CD4-positive, alpha-beta T cell treated with Interferon gamma for 1 hour (primary cell): ENCODE measurements at places on chromosomes 2 and 18.

- DNase-seq: no peak
These were observed 815 bp downstream of the CEBPZ start for GRCh38 chr2:37230581-37230980.

DNA sequence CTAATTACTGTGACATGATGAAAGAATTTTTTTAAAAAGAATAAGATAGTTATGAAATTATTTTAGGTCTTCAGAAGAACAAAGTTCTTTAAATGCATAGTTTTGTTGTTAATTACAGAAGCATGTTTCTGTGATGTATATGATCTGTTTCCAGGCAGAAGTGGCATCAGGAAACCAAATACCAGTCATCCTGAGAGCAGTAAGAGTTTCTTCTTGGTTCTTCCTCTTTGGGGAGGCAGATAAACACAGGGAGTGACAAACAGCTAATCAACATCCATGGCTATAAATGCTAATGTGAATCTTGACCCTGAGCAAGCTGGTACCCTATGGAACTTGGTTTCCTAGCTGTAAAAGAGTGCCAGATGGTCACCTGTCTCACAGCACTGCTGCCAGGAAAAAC, 29.2 kb downstream of the WIPF1 start:
- DNase-seq: no peak

DNA sequence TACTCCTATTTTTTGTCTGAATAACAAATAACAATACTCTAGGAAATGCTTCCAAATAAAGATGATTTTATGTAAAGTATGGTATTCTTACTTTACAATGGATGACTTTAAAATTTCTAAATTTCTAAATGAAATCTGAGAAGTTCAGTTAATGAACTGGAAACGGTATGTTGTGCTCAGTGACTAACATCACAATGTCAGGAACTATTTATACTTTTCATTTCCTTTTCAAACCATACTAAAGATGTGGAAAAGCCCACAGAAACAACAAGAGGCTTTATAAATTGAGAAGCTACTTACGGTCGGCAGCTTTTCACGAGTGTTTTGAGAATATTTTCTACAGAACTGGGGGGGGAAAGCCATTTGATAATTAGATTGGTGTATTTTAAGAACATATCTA, 31.1 kb downstream of the PSME4 start:
- DNase-seq: no peak

GRCh38 chr2:42045848-42046748, 1.7 kb upstream of the PKDCC start:
- no peak for DNase-seq

GRCh38 chr2:197097578-197098366, 171.3 kb upstream of the PGAP1 start:
- DNase-seq: no peak

- DNase-seq: no peak
These were observed 1637.3 kb upstream of the NXPH2 start for GRCh38 chr2:140417504-140417903.

- DNase-seq: no peak
These were observed 48.4 kb downstream of the NPPC start for GRCh38 chr2:231877533-231878456.

- no peak for DNase-seq
These were observed 6.2 kb upstream of the SATB2 start for GRCh38 chr2:199463708-199464605.

DNA sequence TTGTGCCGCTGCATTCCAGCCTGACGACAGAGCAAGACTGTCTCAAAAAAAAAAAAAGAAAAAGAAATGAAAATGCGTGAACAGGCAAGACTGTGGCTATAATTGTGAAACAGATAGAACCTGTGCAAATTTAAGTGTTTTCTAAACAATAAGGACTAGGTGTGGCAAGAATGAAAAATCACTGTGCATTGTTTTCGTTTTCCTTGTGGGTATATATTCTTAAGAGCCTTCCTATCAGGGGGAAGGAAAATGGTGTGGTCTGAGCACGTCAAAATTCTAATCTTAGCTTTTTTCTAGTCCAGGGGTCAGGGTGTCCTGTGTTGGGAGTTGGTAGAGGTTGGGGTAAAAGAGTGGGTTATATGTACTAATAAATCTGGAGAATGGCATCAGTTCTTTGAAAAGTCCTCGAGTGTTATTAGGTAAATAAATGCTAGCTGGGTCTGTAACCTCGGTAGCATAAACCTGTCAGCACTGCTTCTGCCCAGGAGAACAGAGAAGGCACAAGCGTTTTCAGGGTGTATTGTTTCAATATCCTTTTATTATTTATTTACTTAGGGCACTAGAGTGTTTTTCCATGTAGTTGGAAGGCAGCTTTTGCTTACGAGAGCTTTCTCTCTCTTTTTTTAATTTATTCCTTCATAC, 11.6 kb downstream of the ATP6V1C2 start:
- no peak for DNase-seq

DNA sequence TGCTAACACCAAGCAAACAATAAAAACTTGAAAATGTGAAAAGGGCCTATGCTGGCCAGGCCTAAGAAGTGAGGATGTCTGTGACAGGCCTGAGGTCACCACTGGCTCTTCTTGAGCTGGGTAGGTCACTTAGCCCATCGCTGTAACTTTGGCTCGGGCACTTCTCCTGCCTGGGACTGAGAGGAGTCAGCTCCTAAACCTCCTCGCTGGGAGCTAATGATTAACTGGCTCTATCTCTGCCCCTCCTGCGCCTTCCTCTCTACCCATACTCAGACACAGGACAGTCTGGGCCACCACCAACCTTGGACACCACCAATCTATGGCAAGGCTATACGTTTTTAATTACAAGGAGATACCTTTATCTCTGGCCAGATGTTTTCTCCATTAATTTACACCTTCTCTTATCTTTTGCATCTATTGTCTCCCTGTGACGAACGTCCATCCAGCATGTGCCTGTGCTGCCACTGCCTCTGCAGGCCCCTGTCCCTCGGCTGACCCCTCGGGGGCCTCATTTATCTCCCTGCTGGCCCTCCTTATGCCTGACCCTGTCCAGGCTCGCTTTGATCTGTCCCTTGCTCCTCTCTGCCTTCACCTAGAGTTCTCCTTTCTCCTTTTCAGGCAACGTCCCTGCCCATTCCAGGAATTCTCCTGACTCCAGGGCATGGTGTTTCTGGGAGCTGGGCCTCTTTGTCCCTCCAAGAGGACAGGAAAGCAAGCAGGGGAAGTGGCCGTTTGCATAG, 149.1 kb upstream of the GATA6 start:
- no peak for DNase-seq

DNA sequence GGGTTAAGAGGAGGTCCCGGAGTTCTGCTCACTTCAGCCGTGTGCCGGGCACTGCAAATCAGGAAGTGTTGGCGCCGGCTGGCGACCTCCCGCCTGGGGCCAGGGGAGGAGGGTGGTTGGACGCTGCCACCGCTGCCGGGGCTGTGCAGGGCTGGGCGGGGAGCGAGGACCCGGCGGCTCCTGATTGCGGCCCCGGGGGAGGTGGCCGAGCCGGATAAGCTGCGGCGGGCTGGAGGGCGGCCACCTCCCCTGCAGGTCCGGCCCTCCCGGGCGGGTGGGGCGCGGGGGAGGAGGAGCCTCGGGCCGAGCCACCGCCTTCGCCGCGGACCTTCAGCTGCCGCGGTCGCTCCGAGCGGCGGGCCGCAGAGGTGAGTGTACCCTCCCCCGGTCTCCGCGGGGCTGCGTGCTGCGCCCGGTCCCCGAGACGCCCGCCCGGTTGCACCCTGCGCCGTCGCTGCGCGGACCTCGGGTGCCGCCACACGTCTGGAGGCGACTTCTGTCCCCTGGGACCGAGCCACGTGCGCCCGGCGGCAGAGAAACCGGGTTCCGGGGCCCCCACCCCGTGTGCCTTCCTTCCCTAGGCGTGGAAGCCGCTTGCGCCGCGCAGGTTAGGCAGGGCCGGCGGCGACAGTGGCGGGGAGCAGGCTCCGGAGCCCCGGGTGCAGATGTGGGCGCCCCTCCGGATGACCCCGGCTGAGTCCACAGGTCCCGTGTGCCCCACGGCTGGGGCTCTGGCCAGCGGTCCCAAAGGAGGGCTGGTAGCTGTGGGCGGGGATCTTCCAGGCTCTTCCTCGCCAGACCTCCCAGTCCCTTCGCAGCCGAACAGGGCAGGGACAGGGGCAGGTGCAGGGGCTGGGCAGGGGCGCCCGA, at the start of gene STEAP3:
Gene STEAP3 (plus strand): TSS at position 314 of the 870 bp plus-strand sequence. CDS start 7,179 bp downstream, outside the sequence.
- peak; percentile 32 for DNase-seq

GRCh38 chr2:11842336-11842735, 95.9 kb downstream of the LPIN1 start:
- no peak for DNase-seq

GRCh38 chr2:173647681-173648311, 293.1 kb downstream of the CDCA7 start:
- DNase-seq: no peak

- DNase-seq: no peak
These were observed 135.4 kb downstream of the ABCA12 start for GRCh38 chr2:215003001-215003400.

DNA sequence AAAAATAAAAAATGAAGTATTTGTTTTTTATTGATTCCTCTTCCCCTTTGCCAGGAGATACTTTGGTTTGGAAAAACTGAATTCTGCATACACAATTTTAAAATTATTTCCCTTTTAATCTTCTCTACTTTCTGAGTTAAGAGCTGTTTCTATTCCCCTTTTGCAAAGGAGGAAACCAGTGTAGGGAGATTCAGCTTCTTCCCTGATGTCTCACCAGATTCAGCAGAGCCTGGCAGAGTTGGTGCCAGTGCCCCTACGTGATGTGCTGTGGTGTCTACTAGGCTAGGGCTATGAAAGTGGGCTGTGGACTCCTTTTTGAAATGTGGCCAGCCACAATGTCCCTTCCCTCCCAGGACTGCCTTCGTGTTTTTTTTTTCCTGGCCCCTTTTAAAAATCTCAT, 2.4 kb downstream of the RPE start:
- DNase-seq: no peak

GRCh38 chr2:85887566-85888019, 1.2 kb downstream of the ST3GAL5 start:
- DNase-seq: peak; percentile 58

DNA sequence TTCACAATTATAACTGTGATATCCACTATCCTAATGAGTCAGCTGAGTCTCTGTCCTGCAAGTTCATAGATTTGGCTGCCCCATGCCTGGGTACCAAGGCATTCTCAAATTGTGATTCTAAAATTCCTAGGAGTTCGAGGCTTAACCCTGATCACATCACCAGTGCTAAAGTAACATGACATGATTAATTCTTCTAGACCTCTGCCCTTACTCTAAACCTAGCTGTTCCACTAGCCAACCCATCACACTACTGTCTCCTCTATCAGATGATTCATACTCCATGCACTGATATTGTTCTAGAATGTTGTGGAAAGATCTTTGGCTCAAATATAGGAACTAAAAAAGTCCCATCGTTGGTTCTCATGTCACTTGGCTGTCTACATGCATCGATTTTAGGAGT, 487.6 kb downstream of the PIK3C3 start:
- DNase-seq: no peak

- no peak for DNase-seq
These were observed 28.6 kb downstream of the CROCC2 start for GRCh38 chr2:240934701-240935102.

DNA sequence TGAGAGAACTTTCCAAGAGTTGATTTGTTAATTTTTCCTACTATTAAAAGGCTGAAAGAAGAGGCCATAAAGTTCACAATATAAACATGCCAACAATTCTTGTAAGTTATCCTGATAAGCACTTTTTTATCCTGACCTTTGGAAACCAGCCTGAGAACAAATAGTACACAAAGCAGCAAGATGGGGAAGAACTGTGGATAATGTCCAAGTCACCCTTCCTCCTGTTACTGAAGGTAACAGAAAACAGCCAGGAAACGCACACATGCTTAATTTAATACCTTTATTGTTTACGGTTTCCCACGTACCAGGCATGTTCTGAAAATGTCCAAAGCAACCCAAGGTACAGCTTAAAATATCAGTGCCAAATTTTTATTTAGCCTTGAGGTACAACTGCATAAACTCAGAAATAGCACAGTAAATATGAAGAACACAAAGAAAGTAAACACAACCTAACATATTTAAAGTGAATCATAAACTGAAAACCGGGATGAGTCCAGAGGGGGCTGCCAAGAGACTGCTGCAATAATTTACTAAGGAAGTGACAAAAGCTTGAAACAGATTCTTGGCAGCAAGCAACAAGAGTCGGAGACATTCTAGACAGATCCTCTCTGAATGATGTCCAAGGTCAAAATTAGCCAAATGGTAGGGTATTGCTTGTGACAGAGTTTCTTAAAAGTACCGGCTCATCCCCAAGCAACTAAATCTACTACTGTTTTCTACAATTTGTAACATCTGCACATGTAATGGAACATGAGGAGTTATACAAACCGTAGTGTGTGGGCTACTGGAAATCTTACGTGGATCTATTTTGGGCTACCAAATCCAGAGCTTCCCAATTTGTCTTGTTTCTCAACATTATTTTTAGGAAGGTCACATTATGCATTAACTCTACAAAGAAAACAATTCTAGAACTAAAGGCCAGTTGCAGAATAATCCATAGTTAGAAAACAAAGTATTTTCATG, 93.2 kb downstream of the CABYR start:
- DNase-seq: no peak

GRCh38 chr2:238094438-238095022, 5.6 kb upstream of the ESPNL start:
- no peak for DNase-seq

GRCh38 chr2:230795856-230796255, 68.9 kb upstream of the ITM2C start:
- no peak for DNase-seq

- no peak for DNase-seq
These were observed 46.7 kb upstream of the FLACC1 start for GRCh38 chr2:201403880-201404279.

DNA sequence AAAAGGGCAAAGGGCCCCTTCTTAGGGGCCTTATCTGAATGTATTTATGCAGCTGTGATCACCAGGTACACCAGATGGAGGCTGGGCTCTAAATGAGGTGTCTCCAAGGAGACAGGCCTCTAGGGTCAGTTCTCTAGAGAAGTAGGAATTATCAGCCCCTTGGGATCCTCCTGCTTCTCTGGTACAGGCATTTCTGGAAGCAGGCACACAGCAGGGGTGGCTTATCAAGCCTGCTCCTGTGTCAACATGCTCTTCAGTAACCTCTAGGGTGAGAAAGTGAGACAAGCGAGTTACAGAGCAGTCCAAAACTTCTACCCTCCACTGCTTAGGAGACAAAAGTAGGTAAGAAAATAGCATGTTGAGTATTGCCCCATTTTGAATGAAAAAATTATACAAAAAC, 13.8 kb downstream of the TPGS2 start:
- no peak for DNase-seq
